C1 segment of cervical spinal cord (tissue), 14 donors: ENCODE measurements at places on chromosomes 13 and 19.

GRCh38 chr19:49356382-49356781 is 5.8 kb downstream of the TEAD2 start:
- DNase-seq: no peak

GRCh38 chr13:98072476-98072875 is 70.4 kb upstream of the FARP1 start:
- no peak for DNase-seq

GRCh38 chr19:58571575-58571947 is 1.6 kb downstream of the MZF1 start:
- no peak for DNase-seq

DNA sequence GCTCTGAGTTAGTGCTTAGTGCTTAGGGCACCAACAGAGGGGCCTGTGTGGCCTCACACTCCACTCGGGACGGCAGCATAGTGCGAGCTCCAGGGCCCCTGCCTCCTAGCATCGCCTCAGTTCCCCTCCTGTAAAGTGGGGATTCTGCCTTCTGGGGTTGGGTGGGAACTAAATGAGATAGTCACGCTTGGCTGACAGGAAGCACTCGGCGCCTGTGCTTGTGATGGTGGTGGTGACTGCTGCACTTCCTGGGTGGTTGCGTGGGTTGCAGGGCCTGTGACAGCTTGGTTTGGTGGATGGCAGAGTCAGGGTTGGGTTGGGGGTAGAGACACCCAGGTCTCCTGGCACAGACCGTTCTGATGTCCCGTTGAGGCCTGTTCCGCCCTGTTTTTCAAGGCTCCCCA is 7.7 kb downstream of the PLEKHF1 start:
- no peak for DNase-seq

GRCh38 chr19:51107406-51108065 is 673 bp downstream of the CTU1 start:
- DNase-seq: no peak

DNA sequence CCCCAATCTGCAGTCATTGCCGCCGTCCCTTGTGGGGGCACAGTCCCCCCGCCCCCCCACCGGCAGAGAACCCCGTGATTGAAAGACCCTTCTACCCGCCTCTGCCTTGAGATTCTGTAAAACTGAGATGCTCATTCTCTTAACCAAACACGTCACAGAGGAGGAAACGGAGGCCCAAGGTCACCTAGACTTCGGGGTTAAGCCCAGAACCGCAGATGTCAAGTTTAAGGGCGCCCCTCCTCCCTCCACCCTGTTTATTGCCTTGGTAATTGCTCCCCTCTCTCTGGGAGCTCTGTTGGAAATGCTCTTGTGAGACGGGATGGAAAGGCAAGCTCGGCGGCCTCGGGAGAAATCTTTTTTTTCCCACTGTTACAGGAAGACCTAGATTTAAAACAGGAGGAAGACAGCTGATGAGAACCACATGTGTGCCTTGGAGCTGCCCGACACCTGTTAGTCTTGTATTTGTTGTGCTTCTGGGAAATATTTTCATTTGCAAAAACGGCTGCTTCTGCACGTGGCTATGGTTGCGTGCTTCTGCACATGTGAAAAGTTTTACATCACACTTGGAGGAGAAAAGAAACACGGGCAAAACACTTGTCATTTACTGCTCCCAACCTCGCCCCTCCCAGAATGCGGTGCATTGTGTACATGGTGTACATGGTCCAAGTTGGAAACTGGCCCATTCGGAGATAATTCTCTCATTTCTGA is 1.1 kb upstream of the MED26 start:
- DNase-seq: no peak

GRCh38 chr19:38970664-38971532 is 4.6 kb downstream of the FBXO17 start:
- DNase-seq: peak; percentile 28
